Trophoblast cell (in vitro differentiated cells and primary cell): ENCODE measurements at places on chromosomes 3 and 15.

DNA sequence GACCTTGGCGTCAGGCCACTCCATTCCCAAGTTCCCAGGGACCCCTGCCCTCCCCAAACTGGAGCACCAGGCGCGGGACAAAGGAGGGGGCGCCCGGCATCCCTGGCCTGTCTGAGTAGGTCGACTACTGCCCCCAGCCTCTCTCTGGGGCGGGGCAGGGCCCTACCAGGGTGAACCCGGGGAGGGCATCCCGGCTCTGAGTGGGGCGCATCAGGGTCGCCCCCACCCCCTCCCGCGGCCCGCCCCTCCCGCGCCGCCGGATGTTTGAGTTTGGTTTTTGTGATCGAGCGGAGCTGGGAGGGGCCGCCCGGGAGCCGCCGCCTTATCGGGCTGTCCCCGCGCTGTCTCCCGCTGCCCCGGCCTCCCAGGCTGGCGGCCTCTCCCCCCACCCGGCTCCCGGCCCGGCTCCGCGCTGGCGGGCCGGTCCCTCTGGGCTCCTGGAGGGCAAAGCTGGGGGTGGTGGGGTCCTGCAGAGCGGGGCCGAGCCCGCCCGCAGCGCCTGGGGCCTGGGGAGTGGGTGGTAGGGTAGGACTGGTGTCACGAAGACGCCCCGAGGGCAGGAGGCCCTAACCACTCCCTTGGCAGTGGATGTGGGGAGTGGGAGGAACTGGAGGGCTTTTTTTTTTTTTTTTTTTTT lies 47.2 kb upstream of the SMAD6 start:
- no peaks in the 10 kb centered on the region for H3K27me3 ChIP-seq
- peaks cover 38% of the 10 kb centered on the region for H3K4me1 ChIP-seq
- no peak overlapping the region for H3K4me3 ChIP-seq
- no peaks in the 10 kb centered on the region for H3K36me3 ChIP-seq
- no peak for DNase-seq

- no peak overlapping the region for H3K27ac ChIP-seq
- no peak for DNase-seq
- no peak overlapping the region for H3K4me3 ChIP-seq
- no peaks in the 10 kb centered on the region for H3K36me3 ChIP-seq
Measured at GRCh38 chr3:153095441-153095840, 66.6 kb upstream of the RAP2B start.

- no peak overlapping the region for H3K27ac ChIP-seq
- no peaks in the 10 kb centered on the region for H3K36me3 ChIP-seq
- peak overlapping the region; percentile 65 for H3K4me3 ChIP-seq
- peaks cover 7% of the 10 kb centered on the region for H3K4me1 ChIP-seq
Measured at GRCh38 chr15:34514251-34514670, 69.2 kb downstream of the GOLGA8B start.

DNA sequence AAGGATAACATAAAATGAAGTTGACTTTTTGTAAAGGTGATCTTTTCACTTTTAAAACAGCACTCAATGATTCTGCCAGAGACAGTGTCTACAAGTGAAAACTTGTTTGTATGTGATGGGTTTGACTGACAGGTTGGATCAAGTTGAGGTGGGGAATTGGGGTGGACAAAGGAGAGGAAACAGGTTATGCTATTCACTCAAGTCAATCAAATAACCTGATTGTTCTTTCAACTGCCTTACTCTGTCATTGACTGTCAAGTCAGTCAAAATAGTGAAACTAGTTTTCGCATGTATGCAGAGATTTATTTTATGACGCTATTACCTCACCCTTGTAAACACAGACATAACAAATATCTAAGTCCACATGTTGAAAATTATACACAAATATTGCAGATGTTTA lies 187.7 kb downstream of the ROBO2 start:
- no peaks in the 10 kb centered on the region for H3K27me3 ChIP-seq
- no peak overlapping the region for H3K4me3 ChIP-seq
- no peak overlapping the region for H3K27ac ChIP-seq
- no peaks in the 10 kb centered on the region for H3K36me3 ChIP-seq

- H3K27ac ChIP-seq = no peak overlapping the region
- H3K27me3 ChIP-seq = no peaks in the 10 kb centered on the region
- peaks cover 5% of the 10 kb centered on the region for H3K4me1 ChIP-seq
Measured at GRCh38 chr15:69134791-69135190, 25.6 kb upstream of the GLCE start.

DNA sequence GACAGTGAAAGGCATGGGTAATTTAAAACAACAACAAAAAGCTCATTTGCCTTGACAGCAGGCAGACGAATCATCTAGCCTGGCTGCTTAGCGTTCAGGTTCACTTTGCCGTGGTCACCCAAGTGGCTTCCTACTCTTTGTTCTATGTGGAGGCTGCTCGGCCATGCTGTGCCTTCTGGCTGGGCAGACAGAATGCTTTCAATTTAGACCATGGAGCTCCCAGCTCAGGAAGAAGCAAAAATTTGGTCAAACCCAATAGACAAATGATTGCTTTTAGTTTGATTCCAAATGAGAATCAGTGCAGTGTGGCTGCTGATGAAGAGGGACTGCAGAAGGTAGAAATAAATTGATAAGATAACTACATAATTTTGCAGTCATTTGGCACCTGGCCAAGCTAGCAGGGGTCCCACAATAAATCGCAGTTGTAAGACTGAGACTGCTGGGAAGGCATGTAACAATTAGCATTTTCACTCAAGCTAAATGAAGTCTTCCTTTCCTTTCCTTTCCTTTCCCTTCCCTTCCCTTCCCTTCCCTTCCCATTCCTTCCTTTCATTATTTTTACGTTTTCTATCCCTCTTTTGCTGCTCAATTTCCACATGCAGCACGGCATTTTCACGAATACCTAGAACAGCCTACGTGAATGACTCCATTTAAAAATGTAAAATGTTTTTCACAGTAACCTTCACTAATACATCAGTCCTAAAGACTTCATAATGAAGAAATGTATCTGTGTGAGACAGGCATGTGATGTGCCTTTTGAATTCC lies 360.4 kb upstream of the TGFBR2 start:
- H3K27ac ChIP-seq = no peak overlapping the region
- no peak overlapping the region for H3K4me3 ChIP-seq
- no peaks in the 10 kb centered on the region for H3K36me3 ChIP-seq

DNA sequence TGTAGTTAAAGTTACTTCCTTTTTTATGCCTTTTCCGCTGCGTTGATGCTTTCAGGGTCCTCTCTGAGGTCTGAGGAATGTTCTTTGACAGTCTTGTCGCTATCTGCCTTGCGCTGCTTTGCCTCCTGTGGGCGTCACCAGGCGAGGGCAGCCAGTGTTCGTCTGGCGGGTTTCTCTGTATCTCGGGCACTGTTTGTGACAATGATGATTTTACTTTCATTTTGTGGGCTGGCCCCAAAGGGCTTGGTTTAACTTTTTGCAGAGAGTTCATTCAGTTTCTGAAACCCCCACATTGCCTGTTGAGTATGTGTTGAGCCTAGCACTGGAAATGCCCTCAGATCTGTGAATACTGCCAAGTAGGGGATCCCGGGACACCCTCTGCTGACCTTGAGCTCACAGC lies 24.6 kb upstream of the SACM1L start:
- H3K27ac ChIP-seq = no peak overlapping the region
- no peaks in the 10 kb centered on the region for H3K4me1 ChIP-seq

DNA sequence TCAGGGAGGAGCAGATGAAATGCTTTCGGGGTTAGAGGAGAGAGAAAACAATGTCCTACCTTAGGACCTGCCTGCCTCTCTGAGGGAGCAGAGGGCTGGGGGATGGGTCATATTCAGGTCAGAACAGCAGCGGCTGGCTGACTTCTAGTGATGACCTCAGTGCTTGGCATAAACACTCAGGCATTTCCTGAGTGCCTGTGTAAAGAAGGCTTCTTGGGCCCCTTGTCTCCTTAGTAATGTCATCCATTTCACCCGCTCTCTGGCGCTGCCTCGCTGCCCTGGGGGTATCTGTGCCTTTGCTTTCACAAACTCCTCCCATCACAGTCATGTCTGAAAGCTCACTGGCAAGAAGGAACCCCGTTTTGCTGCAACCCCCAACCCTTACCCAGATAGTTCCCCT lies 82.9 kb upstream of the GSK3B start:
- H3K27me3 ChIP-seq = no peaks in the 10 kb centered on the region
- peak overlapping the region; percentile 91 for H3K27ac ChIP-seq
- peak; percentile 73 for DNase-seq
- H3K36me3 ChIP-seq = no peaks in the 10 kb centered on the region
